Lung (tissue), 17 donors: ENCODE measurements at places on chromosomes 7 and 10. TPM values are rescaled to one million over a fixed set of nuclear protein-coding genes. Genes with fewer than 3 reads are reported as not detected.

DNA sequence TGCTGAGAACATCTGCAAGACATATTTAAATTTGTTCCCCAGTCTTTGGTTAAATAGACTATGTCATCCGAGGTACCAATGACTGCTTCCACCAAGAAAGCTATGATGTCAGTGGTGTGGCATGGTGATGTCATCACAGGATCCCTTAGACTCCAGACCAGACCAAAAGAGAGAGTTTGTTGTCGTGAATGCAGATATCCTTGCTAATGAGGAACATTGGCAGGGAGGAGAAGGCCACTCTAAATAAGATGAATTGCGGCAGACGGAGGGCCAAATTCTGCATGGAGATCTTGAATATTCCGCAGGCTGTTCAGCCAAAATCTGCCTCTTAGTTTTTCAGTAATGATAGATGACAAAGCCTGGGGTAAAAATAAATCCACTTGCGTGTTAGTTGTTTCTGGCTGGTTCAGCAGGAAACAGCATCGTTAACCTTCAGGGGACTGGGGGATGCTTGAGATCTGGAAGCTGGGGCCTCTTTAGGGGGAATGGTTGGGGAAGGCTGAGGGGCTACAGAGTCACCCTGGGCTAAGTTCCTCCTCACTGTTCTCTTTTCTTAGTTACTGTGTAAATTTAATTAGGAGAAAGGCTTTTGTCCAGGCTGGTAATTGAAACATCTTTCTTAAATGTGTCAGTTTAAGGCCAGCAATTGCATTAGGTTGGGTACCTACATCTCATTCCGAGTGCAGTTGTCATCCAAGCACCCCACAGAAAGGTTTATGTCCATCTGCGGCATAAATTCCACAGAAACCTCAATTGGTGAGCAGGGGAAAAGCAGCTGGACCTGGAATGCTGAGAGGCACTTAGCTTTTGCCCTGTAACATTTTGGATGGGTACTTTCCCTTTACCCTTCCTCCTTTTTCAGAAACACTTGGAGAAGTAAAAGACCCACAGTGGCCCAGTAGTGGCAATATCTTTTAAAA, 11.6 kb upstream of the CAMK1D start:
- no peaks in the 10 kb centered on the region for H3K27me3 ChIP-seq
- DNase-seq, result peak; percentile 16
- peaks cover 3% of the 10 kb centered on the region for H3K4me1 ChIP-seq
- no peaks in the 10 kb centered on the region for H3K36me3 ChIP-seq

DNA sequence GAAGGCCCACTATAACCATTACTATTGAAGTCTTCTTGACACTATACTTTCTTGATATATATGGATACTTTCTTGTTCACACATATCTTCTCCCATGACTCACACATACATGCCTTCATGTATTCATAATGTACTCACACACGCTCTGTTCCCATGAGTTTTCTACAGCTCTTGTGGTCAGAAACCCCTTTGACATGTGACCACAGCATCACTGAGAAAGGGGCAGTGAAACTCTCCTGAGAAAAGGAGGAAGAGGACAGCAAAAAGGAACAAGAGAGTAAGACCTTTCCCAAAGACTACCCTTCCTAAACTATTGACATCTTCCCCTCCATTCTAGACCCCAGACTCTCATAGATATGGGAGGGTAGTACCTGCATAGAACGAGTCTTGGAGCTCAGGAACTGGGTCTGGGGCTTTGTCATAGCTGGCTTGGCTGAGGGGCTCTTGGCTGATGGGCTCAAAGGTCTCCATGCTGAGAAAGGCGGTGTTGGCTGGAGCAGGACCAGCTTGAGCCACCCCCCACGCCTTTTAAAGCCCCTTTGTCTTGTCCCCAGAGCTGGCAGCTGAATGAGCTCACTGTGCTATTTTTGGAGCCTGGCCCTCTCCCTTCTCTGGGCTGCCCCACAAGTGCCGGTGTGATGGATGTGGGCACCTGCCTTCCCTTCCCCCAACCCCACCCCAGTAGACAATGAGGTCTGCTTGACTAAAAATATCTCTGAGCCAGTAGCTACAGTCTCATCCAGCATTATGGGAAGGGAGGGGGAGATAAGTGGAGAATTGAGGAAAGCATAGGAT, 5.1 kb downstream of the SYNPO2L start:
- no peak for DNase-seq
- H3K27ac ChIP-seq, result no peak overlapping the region
- H3K4me3 ChIP-seq, result no peak overlapping the region
- no peaks in the 10 kb centered on the region for H3K36me3 ChIP-seq
- peaks cover 3% of the 10 kb centered on the region for H3K4me1 ChIP-seq

DNA sequence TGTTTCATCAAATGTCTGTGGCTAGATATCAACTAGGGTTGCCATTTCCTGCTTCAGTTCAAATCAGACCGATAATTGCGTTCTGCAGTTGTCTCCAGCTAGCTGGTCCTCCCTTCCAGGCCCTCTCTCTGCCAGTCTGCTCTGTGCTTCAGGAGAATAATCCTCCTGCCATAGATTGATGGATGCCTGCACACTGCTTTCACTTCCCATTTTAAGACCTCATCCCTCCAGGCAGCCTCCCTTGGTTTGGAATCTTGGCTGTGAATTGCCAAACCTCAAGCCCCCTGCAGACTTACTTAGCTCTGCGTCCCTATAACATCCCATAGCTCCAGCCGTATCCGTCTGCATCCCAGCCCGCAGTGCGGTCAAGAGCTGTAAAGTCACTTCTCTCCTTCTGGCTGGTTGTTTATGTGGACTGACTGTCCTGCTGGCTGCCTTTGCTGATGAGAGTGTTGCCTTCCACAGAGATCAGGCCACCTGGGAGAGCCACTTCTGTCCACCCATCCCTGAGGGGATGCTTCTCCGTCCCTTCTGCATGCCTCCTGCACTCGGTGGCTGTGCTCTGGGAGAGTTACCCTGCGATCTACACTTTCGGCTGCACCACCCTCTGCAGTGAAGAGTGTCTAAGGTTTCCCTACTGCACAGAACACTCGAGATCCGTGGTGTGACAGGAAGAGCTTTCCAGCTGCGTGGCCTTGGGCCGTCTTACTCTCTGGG, 22.4 kb upstream of the KLF6 start:
- H3K27me3 ChIP-seq, result no peaks in the 10 kb centered on the region
- no peaks in the 10 kb centered on the region for H3K36me3 ChIP-seq
- no peak for DNase-seq
- peaks cover 27% of the 10 kb centered on the region for H3K4me1 ChIP-seq

- DNase-seq, result peak; percentile 50
- H3K27ac ChIP-seq, result peak overlapping the region; percentile 64
- peak overlapping the region; percentile 50 for H3K4me3 ChIP-seq
Observed at GRCh38 chr7:40135317-40135610, 459 bp downstream of the SUGCT start.

DNA sequence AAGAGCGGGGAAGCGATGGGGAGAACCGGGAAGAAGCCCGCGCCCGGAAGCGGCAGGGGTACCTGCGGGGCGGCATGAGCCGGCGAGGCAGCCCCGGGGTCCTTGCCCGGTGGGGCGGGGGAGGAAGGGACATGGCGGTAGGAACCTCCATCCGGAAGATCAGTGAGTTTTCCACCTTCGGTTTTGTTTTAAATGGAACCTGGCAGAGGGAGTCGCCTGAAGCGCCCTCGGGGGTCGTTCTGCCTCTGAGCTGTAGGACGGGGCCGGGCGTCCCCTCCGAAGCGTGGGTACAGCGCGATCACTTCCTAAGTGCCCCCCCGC, 471 bp downstream of the PFKP start:
- H3K27me3 ChIP-seq, result peaks cover 20% of the 10 kb centered on the region
- no peaks in the 10 kb centered on the region for H3K4me1 ChIP-seq
- no peaks in the 10 kb centered on the region for H3K36me3 ChIP-seq
- H3K4me3 ChIP-seq, result peak overlapping the region; percentile 75

- no peak overlapping the region for H3K4me3 ChIP-seq
- H3K36me3 ChIP-seq, result no peaks in the 10 kb centered on the region
- no peak for DNase-seq
- peaks cover 5% of the 10 kb centered on the region for H3K4me1 ChIP-seq
- peaks cover 2% of the 10 kb centered on the region for H3K27me3 ChIP-seq
- no peak overlapping the region for H3K27ac ChIP-seq
Observed at GRCh38 chr10:61047788-61048560, 104.0 kb upstream of the RHOBTB1 start.

GRCh38 chr10:21092683-21093524, 195.8 kb upstream of the NEBL start:
- H3K27ac ChIP-seq, result no peak overlapping the region
- peaks cover 10% of the 10 kb centered on the region for H3K4me1 ChIP-seq
- DNase-seq, result peak; percentile 80
- H3K27me3 ChIP-seq, result no peaks in the 10 kb centered on the region

DNA sequence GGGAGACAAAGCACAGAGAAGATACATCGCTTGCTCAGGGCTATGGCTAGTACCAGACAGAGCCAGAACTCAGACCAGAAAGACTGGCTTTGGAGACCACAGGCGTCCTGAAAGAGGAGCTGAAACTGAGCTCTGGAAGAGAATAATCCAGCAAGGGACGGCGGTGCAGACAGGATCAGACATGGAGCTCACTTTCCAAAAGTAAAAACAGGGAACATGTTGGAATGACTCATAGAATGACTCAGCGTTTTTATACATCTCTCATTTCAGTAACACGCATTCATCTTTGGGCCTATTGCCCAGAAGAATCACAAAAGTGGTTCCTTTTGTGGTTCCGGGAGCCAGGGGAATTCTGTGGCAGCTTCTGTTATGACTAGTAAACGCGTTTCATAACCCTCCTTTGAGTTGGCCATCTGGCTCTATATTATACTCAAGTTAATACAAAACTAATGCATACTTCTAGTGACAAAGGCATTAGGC, 37.2 kb downstream of the PLEKHS1 start:
- no peaks in the 10 kb centered on the region for H3K4me1 ChIP-seq
- peak; percentile 25 for DNase-seq
- no peak overlapping the region for H3K4me3 ChIP-seq

- no peaks in the 10 kb centered on the region for H3K27me3 ChIP-seq
- H3K36me3 ChIP-seq, result peaks cover 18% of the 10 kb centered on the region
- no peak overlapping the region for H3K4me3 ChIP-seq
- peaks cover 1% of the 10 kb centered on the region for H3K4me1 ChIP-seq
- no peak overlapping the region for H3K27ac ChIP-seq
Observed at GRCh38 chr10:100551196-100551595, 15.5 kb downstream of the HIF1AN start.

AKR1C8 gene
- 0.03 TPM for polyA plus RNA-seq
